ENCODE measurements at places on chromosomes 2 and 18.

DNA sequence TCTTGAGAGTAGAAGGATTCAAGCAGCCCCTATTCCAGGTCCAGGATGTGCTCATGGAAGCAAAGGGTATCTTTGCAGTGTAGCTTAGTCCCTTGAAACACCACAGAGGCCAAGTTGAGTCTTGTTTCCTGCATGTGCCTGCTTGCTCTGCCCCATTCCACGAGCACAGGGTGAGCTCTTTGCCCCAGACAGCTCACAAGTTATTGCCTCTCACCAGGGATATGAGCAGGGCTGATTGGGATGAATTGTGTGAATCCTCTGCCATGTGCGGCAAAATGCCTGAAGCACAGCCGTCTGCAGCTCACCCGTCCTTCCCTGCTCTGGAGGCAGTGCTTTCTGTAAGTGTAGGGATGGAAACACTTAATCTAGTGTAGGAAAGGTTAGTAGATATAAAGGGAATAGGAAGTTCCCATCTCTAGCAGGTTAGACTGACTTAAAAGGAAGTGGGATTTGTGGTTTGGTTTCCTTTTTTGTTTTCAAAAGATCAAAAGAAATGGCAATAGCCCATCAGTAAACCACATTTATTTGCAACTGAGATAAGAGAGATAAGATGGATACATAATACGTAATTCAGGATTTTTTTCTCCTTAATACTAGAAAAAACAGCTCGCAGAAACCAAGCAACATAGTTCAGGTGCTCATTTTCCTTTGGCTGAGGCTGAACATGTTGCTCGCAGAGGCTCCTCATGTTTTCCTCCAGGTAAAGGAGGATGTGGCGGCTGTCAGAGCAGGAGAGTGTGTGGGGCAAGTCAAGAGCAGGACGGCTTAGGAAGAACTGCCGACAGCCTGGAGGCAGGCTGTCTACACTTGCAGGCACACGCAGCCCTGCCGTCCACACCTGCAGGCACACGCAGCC lies 41.4 kb downstream of the TMEM182 start:
- DNase-seq = peak; percentile 36

DNA sequence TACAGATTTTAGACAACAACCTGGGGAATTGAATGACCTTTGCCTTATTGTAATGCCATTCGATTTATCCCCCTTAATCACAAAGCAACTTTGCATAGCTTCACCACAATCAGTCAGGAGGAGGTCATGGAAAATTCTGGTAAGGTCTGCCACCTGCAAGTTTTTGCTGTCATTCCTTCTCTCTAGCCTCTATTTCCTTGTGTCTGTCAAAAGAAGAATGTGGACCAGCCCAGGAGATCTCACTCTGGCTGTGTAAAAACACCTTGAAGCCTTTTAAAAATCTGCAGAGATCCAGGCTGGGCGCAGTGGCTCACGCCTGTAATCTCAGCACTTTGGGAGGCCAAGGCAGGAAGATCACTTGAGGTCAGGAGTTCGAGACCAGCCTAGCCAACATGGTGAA lies 74.1 kb upstream of the BZW1 start:
- no peak for DNase-seq

GRCh38 chr2:158178646-158179045 lies 77.0 kb downstream of the UPP2 start:
- no peak for DNase-seq

DNA sequence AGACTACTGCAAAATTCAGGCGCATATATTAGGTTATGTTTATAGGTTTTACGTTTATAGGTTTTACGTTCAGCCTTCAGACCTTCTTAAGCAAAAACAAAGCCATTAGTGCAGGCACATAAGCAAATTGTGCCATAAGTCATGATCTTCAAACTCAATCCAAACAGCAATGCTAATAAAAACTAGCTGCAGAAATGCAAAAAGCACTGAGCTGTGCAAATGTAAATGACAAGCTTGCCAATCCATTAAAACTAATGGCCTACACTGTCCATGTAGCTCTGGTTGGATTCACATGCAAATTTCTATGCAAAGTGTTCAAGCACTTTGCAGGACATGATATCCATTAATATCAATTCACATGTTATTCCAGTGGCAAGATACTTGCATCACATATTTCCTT lies 50.9 kb downstream of the LRPPRC start:
- DNase-seq = no peak

DNA sequence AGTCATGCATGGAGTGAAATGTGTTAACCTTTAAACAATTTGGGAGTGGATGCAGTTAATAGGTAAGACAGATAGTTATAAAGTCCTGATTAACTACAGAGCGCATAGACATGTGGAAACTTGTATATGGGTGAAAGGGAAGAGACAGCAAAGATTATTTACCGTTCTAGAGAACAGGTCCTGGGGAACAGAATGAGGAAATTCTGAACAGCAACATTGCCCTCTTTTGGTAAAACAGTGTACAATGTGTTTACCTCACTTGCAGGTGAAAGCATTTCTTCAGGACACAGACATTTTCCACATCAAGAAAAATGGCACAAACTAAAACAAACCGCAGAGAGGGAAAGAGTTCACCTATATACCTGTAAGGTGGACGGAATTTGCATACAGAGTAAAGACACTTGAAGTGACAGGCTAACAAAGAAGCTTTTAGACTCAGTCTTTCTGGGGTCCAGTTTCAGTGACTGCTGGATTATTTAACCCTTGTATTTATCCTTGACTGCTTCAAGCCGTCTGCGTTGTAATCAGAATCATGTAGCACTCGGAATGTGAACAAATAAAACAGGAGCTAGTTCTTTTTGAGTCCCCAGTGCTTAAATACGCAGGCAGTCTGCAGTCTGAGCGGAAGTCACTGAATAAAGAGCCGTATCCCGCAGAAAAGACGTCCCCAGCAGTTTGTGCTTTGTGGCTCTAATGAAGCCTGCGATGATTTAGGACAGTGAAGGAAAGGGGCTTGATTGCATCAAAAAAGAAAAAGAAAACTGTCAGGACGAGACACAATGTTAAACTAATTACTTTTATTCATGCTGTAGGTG lies 364.8 kb upstream of the GALNT5 start:
- DNase-seq = peak; percentile 62

- DNase-seq = no peak
Observed at GRCh38 chr18:44541781-44542180, 138.9 kb upstream of the SETBP1 start.
